Stomach (tissue), 19 donors: ENCODE measurements at places on chromosomes 13 and 19. TPM values are rescaled to one million over a fixed set of nuclear protein-coding genes. Genes with fewer than 3 reads are reported as not detected.

PGLYRP1 gene
- not detected for polyA plus RNA-seq

GPC5 gene
- not detected for polyA plus RNA-seq

APOC4 gene
- not detected for polyA plus RNA-seq

PCP2 gene
- 4.3 TPM for polyA plus RNA-seq

TMEM145 gene
- polyA plus RNA-seq = 1.1 TPM

PNMA8B gene
- polyA plus RNA-seq = 1.1 TPM

PSG4 gene
- not detected for polyA plus RNA-seq

SHANK1 gene
- polyA plus RNA-seq = 0.15 TPM

DNA sequence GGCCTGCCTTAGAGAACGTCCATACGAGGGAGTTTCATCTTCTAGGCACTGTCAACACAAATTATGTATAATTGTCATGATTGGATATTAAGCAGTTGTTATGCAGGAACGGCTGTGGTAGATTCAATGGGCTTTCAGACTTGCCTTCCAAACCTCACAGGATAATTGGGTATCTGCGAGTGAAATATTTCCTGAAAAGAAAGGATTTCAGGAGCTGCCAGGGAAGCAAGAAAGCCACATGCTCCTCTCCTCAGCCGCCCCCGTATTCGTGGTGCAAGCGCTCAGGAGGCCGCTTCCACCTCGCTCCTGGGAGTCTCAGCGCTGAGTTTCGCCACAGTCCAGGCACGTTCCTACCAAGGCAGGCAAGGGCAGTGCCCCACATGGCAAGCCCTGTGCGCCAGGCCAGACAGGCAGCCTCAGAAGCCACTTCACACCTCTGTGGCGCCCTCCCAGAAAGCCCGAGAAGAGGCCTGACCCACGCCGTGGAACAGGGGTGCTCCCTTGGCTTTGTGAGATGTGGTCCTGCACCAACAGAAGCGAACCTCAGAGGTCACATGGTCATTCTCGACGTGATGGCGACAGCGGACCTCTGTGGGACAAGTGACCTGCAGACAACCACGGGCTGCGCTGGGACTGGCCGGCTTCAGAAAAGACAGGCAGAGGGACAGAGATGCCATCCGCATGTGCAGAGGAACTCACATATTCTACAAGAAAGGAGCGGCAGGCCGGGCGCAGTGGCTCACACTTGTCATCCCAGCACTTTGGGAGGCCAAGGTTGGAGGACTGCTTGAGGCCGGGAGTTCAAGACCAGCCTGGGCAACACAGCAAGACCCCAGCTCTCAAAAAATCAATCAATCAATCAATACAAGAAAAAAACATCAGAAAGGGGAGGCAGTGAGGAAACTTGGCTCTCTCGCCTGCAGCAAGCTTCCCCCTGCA lies 41.4 kb downstream of the CEBPG start:
- H3K27me3 ChIP-seq = no peaks in the 10 kb centered on the region
- no peak overlapping the region for H3K27ac ChIP-seq

DNA sequence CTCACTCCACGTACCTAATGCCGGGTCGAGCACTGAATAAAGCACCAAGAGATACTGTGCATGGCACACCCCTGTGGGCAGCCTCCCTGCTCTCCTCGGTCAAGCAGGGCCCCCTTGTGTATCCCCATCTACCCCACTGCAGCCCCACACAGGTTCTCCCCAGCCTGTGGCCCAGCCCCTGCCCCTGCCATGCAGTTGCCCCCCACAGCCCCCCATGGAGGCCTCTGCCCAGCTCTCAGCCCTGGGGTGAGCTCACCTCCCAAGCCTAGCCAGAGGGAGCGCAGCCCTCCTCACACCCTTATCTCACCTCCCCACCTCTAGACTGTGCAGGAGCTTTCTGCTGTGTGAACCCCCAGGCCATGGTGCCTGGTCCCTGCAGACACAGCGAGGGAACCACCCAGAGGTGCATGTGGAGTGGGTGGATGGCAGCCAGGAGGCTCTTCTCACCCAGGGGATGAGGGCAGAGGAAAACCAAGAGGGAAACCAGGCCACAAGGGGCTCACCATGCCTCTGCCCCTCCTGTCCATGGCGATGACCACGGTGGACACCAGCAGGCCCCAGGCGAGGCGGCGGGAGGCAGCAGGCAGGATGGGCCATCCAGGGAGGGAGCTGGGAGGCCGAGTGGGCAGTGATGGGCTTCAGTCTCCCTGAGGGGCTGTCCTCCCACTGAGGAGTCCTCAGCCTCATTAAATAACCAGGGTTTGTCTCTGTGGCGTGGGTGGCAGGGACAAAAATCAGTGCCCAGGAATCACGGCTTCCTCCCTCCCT lies 83.2 kb downstream of the ANKRD10 start:
- no peaks in the 10 kb centered on the region for H3K27me3 ChIP-seq
- no peak for DNase-seq
- no peaks in the 10 kb centered on the region for H3K36me3 ChIP-seq
- H3K27ac ChIP-seq = no peak overlapping the region
- no peak overlapping the region for H3K4me3 ChIP-seq
- no peaks in the 10 kb centered on the region for H3K4me1 ChIP-seq

- H3K4me1 ChIP-seq = peaks cover 18% of the 10 kb centered on the region
- H3K4me3 ChIP-seq = no peak overlapping the region
- H3K36me3 ChIP-seq = no peaks in the 10 kb centered on the region
- peak overlapping the region; percentile 1 for H3K27ac ChIP-seq
- H3K27me3 ChIP-seq = no peaks in the 10 kb centered on the region
Measured at GRCh38 chr19:33879818-33880575, 83.3 kb downstream of the KCTD15 start.

- H3K27me3 ChIP-seq = no peaks in the 10 kb centered on the region
- H3K4me3 ChIP-seq = no peak overlapping the region
- no peak for DNase-seq
- H3K36me3 ChIP-seq = no peaks in the 10 kb centered on the region
Measured at GRCh38 chr13:48158915-48159314, 64.0 kb upstream of the MED4 start.

DNA sequence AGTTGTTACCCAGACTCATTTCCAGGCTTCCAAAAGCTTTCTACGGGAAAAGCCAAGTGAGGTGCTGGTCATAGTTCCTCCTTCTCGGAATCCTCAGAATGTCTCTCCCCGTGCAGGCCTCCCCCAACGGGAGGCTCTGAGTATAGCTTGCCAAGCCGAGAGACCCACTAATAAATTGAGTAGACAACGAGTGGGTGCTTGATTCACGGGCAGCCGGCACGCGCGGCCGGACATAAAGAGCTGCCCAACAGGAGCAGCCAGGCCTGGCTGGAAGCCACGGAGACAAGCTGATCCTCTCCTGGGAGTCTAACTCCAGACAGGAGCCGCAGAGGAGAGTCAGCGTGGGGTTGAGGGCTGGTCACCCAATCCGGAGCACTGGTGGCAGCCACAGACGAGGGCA lies 43.4 kb upstream of the MEDAG start:
- no peaks in the 10 kb centered on the region for H3K36me3 ChIP-seq
- H3K27me3 ChIP-seq = no peaks in the 10 kb centered on the region
- DNase-seq = peak; percentile 67
- H3K27ac ChIP-seq = peak overlapping the region; percentile 78

- no peak overlapping the region for H3K27ac ChIP-seq
- peaks cover 35% of the 10 kb centered on the region for H3K36me3 ChIP-seq
- H3K4me1 ChIP-seq = peaks cover 8% of the 10 kb centered on the region
- no peaks in the 10 kb centered on the region for H3K27me3 ChIP-seq
Measured at GRCh38 chr13:29551214-29551613, 44.3 kb downstream of the SLC7A1 start.

DNA sequence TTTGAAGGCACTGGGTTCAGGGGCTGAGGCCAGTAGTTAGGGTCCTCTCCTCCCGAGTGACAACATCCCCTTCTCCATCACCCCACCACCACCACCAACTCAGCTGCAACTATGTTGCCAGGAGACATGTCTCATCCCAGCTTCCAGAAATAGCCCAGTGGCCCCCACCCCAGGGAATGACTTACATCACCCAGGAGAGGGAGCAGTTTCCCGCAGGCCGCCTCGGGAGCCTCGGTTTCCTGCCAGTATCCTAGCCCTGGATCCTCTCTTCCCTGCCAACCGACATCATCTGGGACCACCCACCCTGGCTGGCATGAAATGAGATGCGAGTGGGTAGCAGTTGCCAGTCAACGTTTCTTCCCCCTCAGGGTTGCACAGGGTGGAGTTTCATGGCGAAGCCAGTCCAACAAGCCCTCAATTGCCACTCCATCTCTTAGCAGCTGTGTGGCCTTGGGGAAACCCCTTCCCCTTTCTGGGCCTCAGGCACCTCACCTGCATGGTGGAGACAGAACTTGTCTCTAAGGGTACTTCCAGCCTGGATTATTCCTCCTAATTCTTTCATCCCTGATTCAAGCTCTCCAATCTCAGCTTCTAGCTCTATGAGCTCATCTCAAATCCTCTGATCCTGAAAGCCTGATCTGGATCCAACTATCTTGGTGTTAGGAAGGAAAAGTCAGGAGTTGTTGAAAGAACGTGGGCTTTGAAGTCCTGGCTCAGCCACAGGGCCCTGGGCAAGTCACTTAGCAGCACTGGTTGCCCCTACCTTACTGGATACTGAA lies 3.9 kb upstream of the GSK3A start:
- H3K27ac ChIP-seq = peak overlapping the region; percentile 94
- no peaks in the 10 kb centered on the region for H3K27me3 ChIP-seq
- H3K4me3 ChIP-seq = no peak overlapping the region
- H3K4me1 ChIP-seq = peaks cover 81% of the 10 kb centered on the region
- DNase-seq = peak; percentile 73
- H3K36me3 ChIP-seq = peaks cover 26% of the 10 kb centered on the region

- peaks cover 5% of the 10 kb centered on the region for H3K36me3 ChIP-seq
- peaks cover 83% of the 10 kb centered on the region for H3K4me1 ChIP-seq
- no peak for DNase-seq
- H3K27ac ChIP-seq = no peak overlapping the region
- no peaks in the 10 kb centered on the region for H3K27me3 ChIP-seq
Measured at GRCh38 chr13:108225440-108225839, 7.2 kb downstream of the ABHD13 start.

DNA sequence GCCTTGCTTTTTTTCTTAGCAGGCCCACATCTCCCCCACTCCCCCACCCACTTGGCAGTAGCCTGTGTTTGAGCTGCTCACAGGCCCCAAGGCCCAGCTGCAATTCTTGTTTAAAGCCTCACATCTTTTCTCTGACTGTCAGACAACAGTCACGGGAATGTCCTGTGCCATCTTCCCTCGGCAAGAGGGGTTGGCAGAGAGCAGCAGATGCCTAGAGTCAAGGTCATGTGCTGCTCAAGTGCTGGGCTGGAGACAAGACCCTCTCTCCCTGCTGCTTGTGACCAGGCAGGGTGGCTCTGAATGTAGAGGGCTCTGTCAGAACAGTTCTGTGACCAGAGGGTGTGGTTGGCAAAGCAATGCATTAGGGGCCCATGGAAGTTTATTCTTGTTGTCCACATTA lies 47.4 kb downstream of the BBC3 start:
- peaks cover 44% of the 10 kb centered on the region for H3K4me1 ChIP-seq
- no peak overlapping the region for H3K4me3 ChIP-seq
- DNase-seq = no peak
- H3K27ac ChIP-seq = no peak overlapping the region
- H3K36me3 ChIP-seq = peaks cover 37% of the 10 kb centered on the region

- peaks cover 3% of the 10 kb centered on the region for H3K27me3 ChIP-seq
- no peaks in the 10 kb centered on the region for H3K36me3 ChIP-seq
- peak overlapping the region; percentile 53 for H3K27ac ChIP-seq
Measured at GRCh38 chr19:45645631-45646344, 6.6 kb upstream of the EML2 start.

DNA sequence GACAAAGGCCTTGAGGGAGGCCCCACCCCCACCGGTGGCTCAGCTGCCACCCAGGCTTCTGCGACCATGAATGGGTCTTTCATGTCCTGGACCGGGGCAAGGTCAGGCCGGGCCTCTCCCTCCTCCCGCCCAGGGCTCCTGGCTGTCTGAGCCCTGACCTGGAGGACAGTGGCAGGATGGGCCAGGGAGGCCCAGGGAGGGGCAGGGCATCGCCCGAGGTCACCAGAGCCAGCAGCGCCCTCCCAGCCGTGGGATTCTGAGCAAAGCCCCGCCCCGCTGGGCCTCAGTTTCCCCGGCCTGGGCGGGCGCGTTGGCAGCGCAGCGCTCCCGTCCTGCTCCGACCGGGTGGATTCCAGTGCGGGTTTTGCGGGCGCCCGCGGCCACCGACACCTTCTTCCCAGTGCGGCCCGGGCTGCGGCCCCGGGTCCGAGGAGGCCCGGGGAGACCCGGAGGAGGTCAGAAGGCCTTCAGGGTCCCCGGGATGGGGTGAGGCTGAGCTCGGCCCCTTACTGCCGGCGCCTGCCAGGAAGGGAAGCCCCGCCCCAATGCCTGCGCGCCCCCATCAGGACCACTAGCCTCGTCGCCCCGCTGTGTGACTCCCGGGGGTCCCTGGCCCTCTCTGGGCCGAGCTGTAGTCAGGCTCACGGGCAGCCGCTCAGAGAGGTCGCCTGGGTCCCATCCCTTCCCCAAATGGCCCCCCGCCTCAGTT lies 24.6 kb upstream of the SEMA6B start:
- peak; percentile 62 for DNase-seq
- peaks cover 20% of the 10 kb centered on the region for H3K27me3 ChIP-seq
- no peak overlapping the region for H3K27ac ChIP-seq
- H3K36me3 ChIP-seq = no peaks in the 10 kb centered on the region
- peak overlapping the region; percentile 33 for H3K4me3 ChIP-seq
- H3K4me1 ChIP-seq = peaks cover 11% of the 10 kb centered on the region

GRCh38 chr13:43487461-43487860 lies 299.3 kb downstream of the ENOX1 start:
- no peaks in the 10 kb centered on the region for H3K36me3 ChIP-seq
- no peak overlapping the region for H3K27ac ChIP-seq
- H3K4me3 ChIP-seq = no peak overlapping the region
- no peaks in the 10 kb centered on the region for H3K27me3 ChIP-seq

GRCh38 chr13:102928941-102929675 lies 83.3 kb downstream of the ERCC5 start:
- H3K4me1 ChIP-seq = no peaks in the 10 kb centered on the region
- H3K27ac ChIP-seq = no peak overlapping the region
- H3K36me3 ChIP-seq = no peaks in the 10 kb centered on the region
- no peak for DNase-seq
- H3K4me3 ChIP-seq = no peak overlapping the region

GRCh38 chr13:99321709-99322108 lies 14.5 kb upstream of the GPR183 start:
- no peak for DNase-seq
- peaks cover 42% of the 10 kb centered on the region for H3K4me1 ChIP-seq
- no peak overlapping the region for H3K4me3 ChIP-seq
- H3K36me3 ChIP-seq = peaks cover 46% of the 10 kb centered on the region
- peak overlapping the region; percentile 47 for H3K27ac ChIP-seq

- H3K4me3 ChIP-seq = no peak overlapping the region
- H3K27ac ChIP-seq = no peak overlapping the region
- no peaks in the 10 kb centered on the region for H3K36me3 ChIP-seq
- H3K27me3 ChIP-seq = peaks cover 4% of the 10 kb centered on the region
- no peak for DNase-seq
Measured at GRCh38 chr19:31940396-31940795, 405.0 kb upstream of the ZNF507 start.

GRCh38 chr13:95156208-95156607 lies 145.0 kb downstream of the ABCC4 start:
- peaks cover 4% of the 10 kb centered on the region for H3K4me1 ChIP-seq
- H3K4me3 ChIP-seq = no peak overlapping the region
- H3K27me3 ChIP-seq = no peaks in the 10 kb centered on the region
- H3K36me3 ChIP-seq = peaks cover 12% of the 10 kb centered on the region
- DNase-seq = no peak
- no peak overlapping the region for H3K27ac ChIP-seq
